Large intestine (tissue), 12 donors: ENCODE measurements at places on chromosomes 2 and 18.

DNA sequence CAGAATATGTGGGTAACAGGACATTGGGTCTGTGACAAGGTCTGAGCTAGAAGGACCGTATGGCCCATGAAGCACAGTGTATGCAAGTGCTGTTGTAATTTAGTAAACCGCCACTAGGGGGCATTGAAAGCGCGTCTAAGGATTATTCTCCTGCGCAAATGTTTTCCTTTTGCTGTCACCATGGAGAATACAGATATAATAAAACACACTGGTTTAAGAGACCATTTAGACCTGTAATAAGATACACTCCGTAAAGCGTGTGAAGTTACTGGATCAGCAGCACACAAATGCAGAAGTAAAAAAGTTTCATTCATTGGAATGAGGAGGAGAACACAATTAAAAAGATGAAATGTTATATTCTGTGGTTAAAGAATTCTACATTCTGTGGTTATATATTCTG, 272.4 kb downstream of the AGAP1 start:
- peak; percentile 75 for DNase-seq

DNA sequence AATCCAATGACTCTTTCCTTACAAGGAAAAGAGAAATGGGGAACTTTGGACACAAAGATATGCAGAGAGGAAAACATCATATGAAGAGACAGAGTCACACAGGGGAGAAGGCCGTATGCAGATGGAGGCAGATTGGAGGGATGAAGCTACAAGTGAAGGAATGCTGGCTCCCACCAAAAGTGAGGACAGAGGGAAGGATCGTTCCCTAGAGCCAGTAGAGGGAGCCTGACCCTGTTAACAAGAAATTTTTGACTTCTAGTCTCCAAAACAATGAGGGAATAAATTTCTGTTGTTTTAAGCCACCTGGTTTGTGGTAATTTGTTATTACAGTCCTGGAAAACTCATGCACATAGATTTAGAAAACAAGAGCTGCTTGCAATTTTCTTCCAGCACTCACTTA, 169.3 kb downstream of the PMAIP1 start:
- no peak for DNase-seq

DNA sequence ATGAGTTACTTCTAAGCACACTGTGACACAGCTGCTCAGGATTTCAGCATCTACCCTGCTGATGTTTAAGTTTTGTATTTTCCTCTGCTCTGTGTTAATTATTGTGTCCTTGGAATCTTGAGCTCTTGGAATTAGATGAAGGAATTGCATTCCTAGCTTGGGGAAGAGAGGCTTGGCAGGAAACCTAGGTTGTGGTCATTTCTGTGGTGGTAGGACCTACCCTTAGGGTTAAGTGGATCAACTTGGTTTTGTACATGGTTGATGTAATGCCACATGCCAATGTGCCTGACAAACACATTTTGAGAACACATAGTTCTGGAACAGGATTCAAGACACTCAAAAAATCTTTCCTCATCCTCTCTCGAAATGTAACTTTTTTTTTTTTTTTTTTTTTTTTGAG, 264.5 kb upstream of the MEX3C start:
- DNase-seq = no peak

- DNase-seq = peak; percentile 42
Measured at GRCh38 chr2:233017947-233018346, 4.9 kb upstream of the NGEF start.

- DNase-seq = no peak
Measured at GRCh38 chr2:84442888-84443287, 16.2 kb downstream of the SUCLG1 start.

- no peak for DNase-seq
Measured at GRCh38 chr2:109195193-109196045, 66.4 kb downstream of the SH3RF3 start.
